ENCODE measurements at places on chromosomes 5 and 9. TPM values are rescaled to one million over a fixed set of nuclear protein-coding genes. Genes with fewer than 3 reads are reported as not detected.

GRCh38 chr5:168104811-168105481, 186.5 kb upstream of the WWC1 start:
- DNase-seq: no peak

Gene NAIP
- 29.6 TPM for polyA plus RNA-seq

Gene KCNIP1
- 9.9 TPM for polyA plus RNA-seq

Gene PKD2L2
- polyA plus RNA-seq: 0.42 TPM
